CD4-positive, alpha-beta T cell treated with Interleukin-6 for 4 hours (primary cell): ENCODE measurements at places on chromosomes 5 and 9.

GRCh38 chr9:135165003-135165711 lies 77.7 kb downstream of the OLFM1 start:
- DNase-seq = no peak

- DNase-seq = no peak
Measured at GRCh38 chr9:114633438-114634089, 22.5 kb downstream of the TMEM268 start.

DNA sequence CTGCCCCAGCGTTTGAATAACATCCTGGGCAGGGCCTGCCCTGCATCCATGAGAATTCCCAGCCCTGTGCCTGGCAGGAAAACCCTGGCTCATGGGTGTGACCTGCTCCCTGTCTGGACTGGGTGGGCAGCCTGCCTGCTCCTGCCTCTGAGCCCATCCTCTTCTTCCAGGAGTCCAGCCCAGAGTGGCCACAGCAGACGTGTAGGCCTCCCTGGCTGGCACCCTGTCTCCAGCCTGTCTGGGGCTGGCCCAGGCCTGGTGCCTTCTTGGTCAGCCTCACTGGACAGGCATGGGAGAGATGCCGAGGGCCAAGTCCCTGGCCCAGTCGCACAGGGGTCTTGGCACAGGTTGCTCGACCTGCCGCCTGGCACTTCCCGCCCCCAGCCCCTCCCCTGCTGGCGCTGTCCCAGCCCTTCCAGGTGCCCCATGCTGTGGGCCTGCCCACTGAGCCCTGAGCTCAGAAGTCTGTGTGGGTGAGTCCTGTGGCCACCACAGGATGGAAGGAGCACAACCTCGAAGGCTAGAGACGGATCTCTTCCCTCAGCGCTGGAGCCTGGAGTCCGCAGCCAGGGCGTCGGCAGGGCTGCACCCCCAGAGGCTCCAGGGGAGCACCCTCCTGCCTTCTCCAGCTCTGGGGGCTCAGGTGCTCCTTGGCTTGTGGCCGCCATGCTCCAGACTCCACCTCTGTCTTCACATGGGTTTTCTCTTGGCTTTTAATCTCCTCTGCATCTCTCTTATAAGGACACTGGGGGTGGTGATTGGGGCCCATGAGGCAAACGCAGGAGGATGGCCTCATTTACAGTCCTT lies 11.8 kb upstream of the COL5A1 start:
- no peak for DNase-seq

GRCh38 chr5:10743951-10744350 lies 17.1 kb downstream of the DAP start:
- no peak for DNase-seq

- no peak for DNase-seq
Measured at GRCh38 chr5:53677632-53678031, 117.2 kb downstream of the NDUFS4 start.

GRCh38 chr5:144131261-144131660 lies 39.2 kb downstream of the YIPF5 start:
- DNase-seq = no peak

- DNase-seq = no peak
Measured at GRCh38 chr9:34387239-34387638, 10.5 kb upstream of the MYORG start.

DNA sequence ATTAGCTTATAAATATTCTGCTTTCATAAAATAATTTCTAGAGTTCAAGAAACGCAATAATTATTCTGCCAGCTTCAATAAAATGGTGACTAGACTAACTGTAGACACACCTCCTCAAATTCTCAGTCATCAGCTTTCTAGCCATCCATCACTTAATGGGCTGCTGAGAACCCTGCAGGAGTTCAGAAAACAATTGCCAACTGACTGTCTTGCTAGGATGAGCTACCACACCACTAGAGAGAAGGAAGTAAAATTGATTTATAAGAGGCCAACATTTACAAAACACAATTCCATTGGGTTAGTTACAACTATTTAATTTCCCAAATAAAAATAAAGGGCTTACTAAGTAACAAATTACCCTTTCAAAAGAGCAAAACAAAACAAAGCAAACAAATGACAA lies 126.5 kb upstream of the PAPPA start:
- no peak for DNase-seq
